ENCODE measurements at places on chromosomes 11 and 22. TPM values are rescaled to one million over a fixed set of nuclear protein-coding genes. Genes with fewer than 3 reads are reported as not detected.

Gene OR52I1
- not detected for total RNA-seq

Gene SLC35E4
- total RNA-seq: 3.1 TPM

Gene NAV2
- 13.7 TPM for total RNA-seq

Gene TBX10
- not detected for total RNA-seq

Gene DDX25
- total RNA-seq: not detected

Gene OR51B4
- total RNA-seq: not detected

Gene USP2
- 39.2 TPM for total RNA-seq

Gene PLET1
- total RNA-seq: not detected

Gene GAB4
- total RNA-seq: not detected

Gene RFPL1
- not detected for total RNA-seq

Gene CADM1
- 53.1 TPM for total RNA-seq

Gene PATE2
- total RNA-seq: not detected

Gene OR52A5
- total RNA-seq: not detected

Gene MYRF
- total RNA-seq: 1.4 TPM

Gene LRRC75B
- total RNA-seq: 7.6 TPM

Gene PAK1
- total RNA-seq: 69.1 TPM

Gene ANO9
- total RNA-seq: 2.1 TPM

Gene PVALB
- total RNA-seq: 12.5 TPM

Gene EXPH5
- total RNA-seq: 8.8 TPM

Gene CCDC89
- total RNA-seq: 3.7 TPM

Gene POU2AF2
- 0.41 TPM for total RNA-seq

Gene P2RY6
- 1.0 TPM for total RNA-seq

Gene TBX1
- total RNA-seq: 28.5 TPM

Gene IRAG1
- 6.5 TPM for total RNA-seq

Gene SCN2B
- total RNA-seq: 12.0 TPM

Gene LBHD1
- total RNA-seq: 2.9 TPM

Gene APOA4
- total RNA-seq: not detected

Gene SYTL2
- 65.8 TPM for total RNA-seq

Gene KRTAP5-9
- not detected for total RNA-seq

Gene BEST1
- total RNA-seq: 3.3 TPM

Gene SCUBE1
- total RNA-seq: 0.41 TPM

Gene KRTAP5-2
- not detected for total RNA-seq

Gene LRRC51
- 8.8 TPM for total RNA-seq

Gene MRPL16
- 42.6 TPM for total RNA-seq

Gene RPLP2
- 259 TPM for total RNA-seq

Gene TREH
- total RNA-seq: not detected
